ENCODE measurements at places on chromosomes 3 and 15. TPM values are rescaled to one million over a fixed set of nuclear protein-coding genes. Genes with fewer than 3 reads are reported as not detected.

- no peak for DNase-seq
These were observed 21.6 kb upstream of the SLC25A36 start for GRCh38 chr3:140920029-140920428.

DNA sequence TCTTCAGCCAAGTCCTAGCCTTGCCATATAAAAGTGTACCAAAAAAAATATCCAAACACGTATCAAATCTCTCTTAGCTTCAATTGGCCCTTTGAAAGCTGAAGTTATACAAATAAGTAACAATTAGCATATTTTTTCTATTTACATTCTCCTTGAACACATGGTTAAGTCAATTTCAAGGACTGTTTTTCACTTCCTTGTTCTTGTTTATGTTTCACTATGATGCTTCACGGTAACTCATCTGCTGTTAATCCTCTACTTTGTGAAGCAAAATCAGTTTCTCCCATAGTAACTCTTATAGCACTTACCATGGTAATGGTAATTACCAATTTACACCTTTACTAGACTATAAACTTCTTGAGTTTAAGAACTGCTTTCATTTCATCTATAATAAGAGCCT, 10.6 kb upstream of the SPRED1 start:
- no peak for DNase-seq

- no peak for DNase-seq
These were observed 129.2 kb upstream of the COL8A1 start for GRCh38 chr3:99509224-99509623.

GRCh38 chr15:88249220-88249619, 7.3 kb downstream of the NTRK3 start:
- DNase-seq: no peak

DNA sequence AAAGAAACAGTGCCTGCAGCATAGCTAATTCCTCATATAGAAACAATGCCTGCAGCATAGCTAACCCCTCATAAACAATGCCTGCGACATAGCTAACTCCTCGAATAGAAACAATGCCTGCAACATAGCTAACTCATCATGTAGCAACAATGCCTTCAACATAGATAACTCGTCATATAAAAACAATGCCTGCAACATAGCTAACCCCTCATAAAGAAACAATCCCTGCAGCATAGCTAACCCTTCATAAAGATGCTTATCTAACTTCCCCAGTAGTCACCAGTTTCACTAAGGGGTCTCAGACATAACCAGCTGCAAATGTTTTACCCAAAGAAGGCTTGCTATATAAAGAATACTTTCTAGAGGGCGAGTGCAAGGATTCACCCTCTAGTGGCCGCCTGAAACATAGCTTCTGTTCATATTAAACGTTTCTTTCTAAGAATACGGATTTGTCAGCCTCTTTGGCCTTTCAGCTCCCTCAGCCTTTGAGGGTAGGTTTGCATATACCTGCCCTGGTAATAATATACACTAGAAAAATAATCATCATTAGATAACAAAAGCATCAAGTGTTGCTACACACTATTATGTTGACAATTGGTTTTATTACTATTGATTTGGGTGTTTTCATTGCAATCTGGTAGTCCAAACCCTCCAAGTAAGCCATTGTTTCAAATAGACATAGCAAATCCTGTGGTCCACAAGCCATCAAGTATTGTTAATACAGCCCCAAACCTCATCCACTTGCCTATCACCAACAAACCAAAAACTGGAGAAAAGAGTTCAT, 44.4 kb upstream of the FAN1 start:
- no peak for DNase-seq

- DNase-seq: no peak
These were observed 24.3 kb downstream of the PLEKHO2 start for GRCh38 chr15:64865998-64866520.

DNA sequence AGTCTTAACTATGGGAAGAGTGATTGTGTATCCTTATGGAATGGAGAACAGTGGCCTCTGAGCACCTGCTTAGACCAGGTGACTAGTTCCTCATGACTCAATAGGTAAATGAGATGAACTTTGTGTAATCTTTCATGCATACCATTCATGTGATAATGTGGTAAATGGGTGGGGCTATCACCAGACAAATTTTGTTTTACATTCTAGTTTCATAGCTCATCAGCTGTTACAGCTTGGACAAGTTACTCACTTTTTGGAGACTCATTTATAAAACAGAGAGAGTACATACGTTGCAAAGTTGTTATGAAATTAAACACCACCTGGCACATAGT, 103.7 kb upstream of the TGFBR2 start:
- no peak for DNase-seq

- no peak for DNase-seq
These were observed 79.6 kb downstream of the NFKBIZ start for GRCh38 chr3:101928890-101929289.

DNA sequence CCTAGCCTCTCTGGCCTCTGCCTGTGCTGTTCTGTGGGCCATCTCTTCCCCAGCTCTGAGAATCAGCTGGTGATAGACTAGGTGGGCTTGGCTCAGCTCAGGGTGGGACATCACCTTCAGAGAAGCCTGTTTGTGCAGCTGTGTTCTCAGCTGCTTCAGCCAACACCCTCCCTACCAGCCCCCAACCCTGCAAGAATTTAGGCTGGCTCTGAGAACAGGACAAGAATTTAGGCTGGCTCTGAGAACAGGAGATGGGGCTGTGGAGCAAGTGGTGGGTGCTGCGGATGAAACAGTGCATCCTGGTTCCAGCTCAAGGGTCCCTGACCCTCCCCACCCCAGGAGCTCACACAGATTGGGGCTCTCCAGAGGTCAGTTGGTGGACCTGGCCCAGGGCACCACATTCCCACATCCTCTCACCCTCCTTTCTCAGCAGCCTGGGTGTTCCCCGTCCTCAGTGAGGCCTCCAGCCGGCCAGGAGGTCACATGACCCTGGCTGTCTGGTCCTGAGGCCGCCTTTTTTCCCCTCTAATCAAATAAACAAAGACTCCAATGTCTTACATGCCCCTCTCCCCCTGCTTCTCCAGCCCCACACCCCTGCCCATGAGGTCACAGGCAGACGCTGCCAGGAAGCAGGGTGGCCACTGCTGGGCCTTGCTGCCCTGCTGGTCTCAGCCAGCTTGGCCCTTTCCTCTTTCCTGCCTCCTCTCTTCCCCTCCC, 14.9 kb downstream of the PLEKHO2 start:
- no peak for DNase-seq

DNA sequence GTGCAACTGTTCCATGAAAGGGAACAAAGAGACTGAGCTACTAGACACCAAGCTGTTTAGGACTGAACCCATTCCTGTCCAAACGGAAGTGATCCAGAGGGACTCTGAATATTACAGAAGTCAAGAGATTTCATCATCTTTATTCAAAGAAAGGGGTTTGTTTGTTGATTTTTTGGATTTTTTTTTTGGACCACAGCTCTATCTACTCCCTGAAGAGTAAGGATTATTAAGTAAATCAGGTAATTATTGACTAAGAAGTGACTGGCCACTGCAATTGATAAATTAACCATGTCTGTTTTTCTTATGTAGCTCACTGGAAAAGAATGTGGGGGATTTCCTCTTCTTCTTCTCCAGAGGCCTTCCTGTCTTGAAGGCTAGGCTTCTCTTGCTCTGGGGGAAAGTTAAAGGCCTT, 146.6 kb upstream of the TPM1 start:
- DNase-seq: no peak

DNA sequence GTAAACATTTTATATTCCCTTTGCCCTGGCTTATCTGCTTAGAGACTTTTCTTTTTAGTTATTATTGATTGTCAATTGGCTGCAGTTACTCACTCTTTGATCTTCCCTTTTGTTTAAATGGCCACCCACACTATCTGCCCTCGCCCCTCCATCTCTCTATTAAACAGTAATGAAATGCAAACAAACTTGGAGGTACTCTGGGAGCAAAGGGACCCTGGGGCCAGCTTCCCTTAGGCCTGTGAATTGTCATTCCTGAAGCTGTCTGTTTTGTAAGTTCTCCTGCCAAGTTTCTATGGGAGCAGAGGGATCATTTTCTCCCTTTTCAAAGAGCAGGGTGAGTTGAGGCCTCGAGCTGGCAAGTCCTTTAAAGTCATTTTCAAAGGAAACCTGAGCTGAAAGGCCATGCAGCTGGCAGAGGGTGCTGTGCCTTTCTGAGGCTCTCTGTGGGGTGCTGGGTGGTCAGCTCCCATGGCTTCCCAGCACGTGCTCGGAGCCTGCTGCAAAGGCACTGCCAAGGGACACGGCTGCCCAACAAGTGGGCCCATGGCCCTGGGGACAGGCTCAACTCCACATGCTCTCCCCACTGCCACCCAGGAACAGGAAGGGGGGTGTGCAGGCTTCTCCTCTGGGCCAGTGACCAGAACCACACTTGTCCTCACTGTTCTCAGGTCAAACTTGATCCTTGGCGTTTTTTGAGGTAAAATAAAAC, 17.4 kb upstream of the RTP2 start:
- DNase-seq: peak; percentile 92

- no peak for DNase-seq
These were observed 1201.8 kb upstream of the EPHA6 start for GRCh38 chr3:95612611-95613010.

DNA sequence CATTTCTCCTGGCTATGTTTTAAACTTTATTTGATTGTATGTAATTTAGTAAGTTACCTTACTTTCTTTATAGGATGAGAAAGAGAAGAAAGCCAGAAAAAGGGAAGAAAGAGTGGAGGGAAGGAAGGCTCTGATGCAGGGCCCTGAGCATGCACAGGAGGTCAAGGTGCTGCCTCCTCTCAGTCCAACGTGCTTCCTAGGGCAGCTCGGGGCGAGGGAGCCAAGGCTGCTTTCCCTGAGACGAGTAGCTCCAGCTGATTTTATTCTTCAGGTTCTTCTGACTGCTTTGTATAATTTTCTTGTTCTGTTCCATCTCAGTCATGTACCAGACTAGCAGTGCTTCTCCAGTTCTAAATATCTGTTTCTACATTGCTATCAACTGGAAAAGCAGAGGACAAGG, 3.4 kb downstream of the CORO2B start:
- no peak for DNase-seq

DNA sequence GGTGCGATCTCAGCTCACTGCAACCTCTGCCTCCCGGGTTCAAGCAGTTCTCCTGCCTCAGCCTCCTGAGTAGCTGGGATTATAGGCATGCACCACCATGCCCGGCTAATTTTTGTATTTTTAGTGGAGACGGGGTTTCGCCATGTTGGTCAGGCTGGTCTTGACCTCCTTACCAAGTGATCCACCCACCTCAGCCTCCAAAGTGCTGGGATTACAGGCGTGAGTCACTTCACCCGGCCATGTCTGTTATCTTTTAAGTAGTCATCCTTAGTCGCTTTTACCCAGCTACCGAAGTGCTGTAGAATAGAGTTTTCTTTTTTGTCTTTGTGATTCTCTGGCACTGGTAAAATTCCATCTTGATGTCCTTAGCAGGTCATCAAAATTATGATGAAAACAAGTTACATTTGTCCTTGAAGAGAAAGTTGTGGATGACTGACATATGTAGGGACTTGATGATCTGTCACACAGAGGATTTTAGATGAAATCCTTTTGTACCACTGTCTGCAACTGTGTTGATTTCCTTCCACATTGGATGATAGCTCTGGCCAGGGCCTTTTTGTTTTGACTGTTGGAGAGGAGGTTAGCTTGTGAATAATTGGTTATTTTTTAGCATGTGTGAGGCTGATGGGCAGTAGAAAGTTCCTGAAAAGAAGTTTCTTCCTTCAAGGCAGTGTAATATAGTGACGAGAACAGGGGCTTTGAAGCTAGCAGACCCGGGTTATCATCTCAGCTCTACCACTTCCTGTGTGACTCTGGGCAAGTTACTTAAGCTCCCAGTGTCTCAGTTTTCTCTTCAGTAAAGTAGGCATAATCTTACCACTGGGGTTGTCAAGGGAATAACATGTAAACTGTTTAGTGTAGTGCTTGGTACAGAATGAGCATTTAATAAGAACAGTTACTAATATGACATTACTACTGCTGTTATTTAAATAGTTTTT, 18.8 kb downstream of the ATG7 start:
- no peak for DNase-seq

DNA sequence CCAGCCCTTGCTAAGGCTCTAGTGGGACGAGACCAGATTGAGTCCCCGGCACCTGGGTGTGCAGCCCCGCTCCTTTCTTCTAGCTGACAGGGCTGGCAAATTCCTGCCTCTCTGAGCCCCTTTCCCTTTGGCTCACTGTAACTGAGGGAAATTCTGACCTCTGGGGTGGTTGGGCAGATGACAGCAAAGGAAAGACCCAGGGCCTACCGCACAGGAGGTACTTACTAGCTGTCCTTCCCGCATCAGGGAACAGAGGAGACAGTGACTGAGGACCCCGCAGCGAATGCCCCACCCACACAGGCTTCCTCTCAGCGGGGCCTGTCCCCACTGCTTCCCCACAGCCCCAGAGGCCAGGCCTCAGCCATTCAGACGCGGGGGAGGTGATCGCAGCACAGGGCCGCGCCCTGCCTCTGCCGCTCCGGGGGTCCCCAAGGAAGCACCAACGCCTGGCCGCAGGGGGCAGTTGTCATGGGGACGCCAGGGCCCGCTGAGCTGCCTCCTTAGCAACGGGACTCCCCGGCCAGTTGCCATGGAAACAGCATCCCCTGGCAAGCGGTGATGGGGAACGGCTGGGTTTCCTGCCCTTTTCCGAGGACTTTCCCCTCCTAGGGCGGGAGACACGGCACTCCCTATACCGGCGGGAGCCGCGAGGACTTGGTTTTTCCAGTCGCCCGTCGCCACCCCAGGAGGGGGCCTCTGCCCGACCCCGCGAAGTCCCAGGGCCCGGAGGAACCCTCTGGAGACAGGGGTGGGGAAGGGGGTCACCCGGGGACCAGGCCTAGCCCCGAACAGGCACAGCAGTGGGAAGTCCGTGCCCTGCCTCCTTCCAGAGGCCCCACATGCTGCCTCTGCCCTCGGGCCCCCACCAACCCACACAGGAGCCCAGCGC, 50.1 kb downstream of the HCN4 start:
- DNase-seq: no peak

OXTR gene
- polyA plus RNA-seq: 0.09 TPM

CCDC54 gene
- polyA plus RNA-seq: not detected

BLOC1S6 gene
- polyA plus RNA-seq: 31.7 TPM

AMOTL2 gene
- 5.1 TPM for polyA plus RNA-seq

NUSAP1 gene
- polyA plus RNA-seq: 5.6 TPM

ZNF860 gene
- polyA plus RNA-seq: 0.01 TPM

SCAANT1 gene
- polyA plus RNA-seq: not detected
